ENCODE measurements at places on chromosomes 3 and 15. TPM values are rescaled to one million over a fixed set of nuclear protein-coding genes. Genes with fewer than 3 reads are reported as not detected.

Gene APOD
- 362 TPM for total RNA-seq

Gene KLHL6
- total RNA-seq, result 5.7 TPM

Gene WNT5A
- total RNA-seq, result 1.7 TPM

DNA sequence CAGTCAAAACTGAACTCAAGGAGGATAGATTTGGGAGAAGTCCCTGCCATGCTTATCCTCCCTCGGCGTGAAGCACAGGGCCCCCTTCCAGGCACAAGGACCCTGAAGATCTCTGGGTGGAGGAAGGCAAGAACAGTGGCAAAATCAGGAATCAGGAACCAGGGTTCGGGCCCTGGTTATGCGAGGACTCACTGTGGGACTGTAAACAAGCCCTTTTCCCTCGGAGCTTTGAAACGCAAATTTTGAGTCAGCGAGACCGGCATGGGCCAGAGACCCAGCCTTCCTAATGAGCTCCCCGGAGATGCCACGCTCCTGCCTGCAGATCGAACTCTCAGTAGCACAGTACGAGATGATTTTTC is 70.1 kb downstream of the SLC12A8 start:
- no peak for DNase-seq

- no peak for DNase-seq
Measured at GRCh38 chr15:67022587-67023105, 42.8 kb upstream of the SMAD3 start.

Gene ARPP21
- total RNA-seq, result 0.29 TPM

DNA sequence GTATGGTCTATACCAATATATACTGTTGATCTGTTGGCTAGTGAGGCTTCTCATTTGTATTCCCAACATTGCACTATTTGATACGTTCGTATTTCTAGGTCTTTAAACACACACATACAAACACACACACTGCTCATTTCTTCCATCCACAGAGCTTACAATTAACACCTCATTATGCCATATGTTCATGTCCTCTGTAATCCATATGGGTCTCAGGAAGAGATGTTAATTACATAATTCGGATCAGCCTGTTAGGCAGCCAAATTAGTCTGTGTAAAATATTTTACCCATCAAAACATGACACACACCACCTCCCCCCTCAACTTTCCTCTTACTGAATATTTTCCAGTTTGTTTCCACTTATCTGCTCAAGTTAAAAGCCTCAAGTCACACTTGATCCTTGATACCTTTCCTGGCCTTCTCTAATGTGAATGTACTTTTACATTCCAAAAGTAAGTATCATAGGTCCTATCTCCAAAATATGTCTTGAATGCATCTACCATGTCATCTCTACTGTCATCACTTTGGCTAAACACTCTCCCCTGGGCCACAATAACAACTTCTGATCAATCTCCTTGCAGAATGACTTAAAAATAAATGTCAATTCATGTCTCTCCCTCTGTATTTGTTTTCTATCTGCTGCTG is 28.2 kb downstream of the EOGT start:
- no peak for DNase-seq

- no peak for DNase-seq
Measured at GRCh38 chr15:34038871-34039789, at the start of gene AVEN. TSS of gene AVEN (minus strand) at chr15:34039204. CDS start at chr15:34039046, 158 bp downstream.

GRCh38 chr3:22371607-22372291 is 620.7 kb upstream of the ZNF385D start:
- DNase-seq, result no peak

DNA sequence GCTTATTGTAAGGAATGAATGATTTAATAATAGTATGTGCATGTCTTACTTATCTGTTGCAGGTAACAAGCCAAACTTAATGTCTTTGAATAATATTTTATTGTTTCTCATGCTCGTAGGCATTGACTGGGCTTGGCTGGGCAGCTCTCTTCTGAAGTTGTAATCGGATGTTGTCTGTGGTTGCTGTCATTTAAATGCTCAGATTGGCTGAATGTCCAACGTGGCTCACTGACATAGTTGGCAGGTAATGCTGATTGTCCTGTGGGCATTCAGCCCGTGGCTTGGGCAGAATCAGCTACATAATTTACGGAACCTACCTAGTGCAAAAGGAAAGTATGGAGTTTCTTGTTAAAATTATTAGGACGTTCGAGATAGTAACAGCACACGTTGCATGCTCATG is 297.4 kb upstream of the GBE1 start:
- DNase-seq, result no peak

DNA sequence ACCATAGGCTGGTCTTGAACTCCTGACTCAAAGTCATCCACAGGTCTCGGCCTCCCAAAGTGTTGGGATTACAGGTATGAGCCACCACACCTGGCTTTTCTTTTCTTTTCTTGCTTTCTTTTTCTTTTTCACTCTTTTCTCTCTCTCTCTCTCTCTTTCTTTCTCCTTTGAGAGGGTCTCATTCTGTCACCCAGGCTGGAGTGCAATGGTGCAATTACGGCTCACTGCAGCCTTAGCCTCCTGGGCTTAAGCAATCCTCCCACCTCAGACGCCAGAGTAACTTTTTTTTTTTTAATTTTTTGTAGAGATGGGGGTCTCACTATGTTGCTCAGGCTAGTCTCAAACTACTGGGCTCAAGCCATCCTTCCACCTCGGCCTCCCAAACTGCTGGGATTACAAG is 133.1 kb upstream of the UBE2E1 start:
- DNase-seq, result no peak

GRCh38 chr3:108407886-108408285 is 102.5 kb downstream of the MYH15 start:
- DNase-seq, result no peak

Gene PGBD4
- total RNA-seq, result 0.96 TPM

Gene VEPH1
- 2.8 TPM for total RNA-seq

Gene ASB14
- total RNA-seq, result not detected

GRCh38 chr3:152280539-152280938 is 11.8 kb downstream of the MBNL1 start:
- DNase-seq, result no peak

- no peak for DNase-seq
Measured at GRCh38 chr3:171718493-171719185, 91.6 kb downstream of the PLD1 start.

DNA sequence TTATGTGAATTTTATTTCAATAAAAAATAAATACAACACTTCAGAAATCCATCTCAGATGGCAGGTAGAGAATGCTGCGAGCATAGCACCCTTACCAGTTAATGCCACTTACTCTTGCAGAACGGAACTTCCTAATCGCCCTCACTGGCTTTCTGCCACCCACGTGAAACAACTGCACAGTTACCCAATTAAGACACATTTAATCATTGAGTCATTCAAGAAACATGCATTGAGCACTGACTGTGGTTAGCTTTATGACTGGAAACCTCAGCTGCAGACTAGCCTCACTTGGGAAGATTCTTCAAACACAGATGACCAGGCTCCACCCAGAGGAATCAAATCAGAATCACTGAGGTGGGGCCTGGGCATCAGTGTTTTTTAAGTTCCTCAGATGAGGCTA is 5.6 kb upstream of the MFGE8 start:
- no peak for DNase-seq

Gene KLHL40
- not detected for total RNA-seq

Gene AGBL1
- not detected for total RNA-seq

DNA sequence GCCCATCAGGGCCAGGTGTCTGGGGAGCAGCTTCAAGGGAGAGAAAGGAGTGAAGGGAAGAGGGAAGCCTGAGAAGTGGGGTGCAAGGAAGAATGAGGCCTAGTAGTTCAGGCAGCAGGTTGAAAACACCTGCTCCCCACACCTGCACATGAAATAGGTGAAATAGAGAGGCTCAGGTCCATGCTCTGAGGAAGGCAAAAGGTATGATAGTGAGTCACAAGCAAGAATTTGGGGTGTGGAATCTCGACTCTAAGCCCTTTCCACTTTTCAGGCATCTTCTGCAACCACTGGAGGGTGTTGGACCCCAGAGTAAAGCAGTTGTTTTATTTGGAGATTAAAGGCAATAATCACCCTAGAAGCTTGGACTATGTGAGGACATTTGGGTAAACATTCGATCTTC is 157.5 kb downstream of the CTNNB1 start:
- DNase-seq, result no peak

Gene UCN2
- not detected for total RNA-seq

DNA sequence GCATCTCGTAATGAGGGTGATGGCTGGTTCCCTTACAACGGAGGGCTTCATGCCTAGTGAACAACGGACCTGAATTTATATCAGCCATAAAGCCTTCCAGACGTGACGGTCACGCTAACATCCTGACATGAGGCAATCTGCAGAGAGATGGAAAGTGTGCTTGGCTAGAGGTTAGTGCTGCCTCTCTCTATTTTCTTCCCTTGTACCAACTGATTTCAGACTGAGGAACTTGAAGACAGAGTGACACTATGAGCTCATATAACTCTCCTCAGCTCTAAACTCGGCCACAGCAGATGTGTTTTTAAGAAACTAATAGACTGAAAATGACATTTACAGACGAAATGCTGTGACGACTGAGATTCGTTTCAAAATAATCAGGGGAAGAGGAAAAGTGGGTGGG is 122.4 kb downstream of the XXYLT1 start:
- no peak for DNase-seq

Gene DUOX1
- 2.5 TPM for total RNA-seq

Gene SETD2
- total RNA-seq, result 46.6 TPM

DNA sequence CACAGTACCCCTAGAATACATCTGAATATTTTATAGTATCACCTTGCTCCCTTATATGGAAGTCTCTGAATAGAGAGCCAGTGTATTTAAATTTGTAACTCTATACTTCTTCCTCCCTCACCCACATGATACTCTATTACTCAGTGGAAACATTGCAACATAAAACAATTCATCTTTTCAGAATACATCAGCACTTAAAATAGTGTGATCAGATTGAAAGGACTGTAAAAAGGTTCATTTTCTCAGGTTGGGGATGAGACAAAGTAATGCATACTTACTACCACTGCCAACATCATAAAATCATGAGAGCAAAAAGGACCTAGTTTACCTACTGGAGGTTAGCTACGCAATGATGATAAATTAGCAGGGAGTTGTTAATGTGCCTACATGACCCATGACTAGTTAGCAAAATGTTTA is 13.8 kb upstream of the THRB start:
- DNase-seq, result no peak

DNA sequence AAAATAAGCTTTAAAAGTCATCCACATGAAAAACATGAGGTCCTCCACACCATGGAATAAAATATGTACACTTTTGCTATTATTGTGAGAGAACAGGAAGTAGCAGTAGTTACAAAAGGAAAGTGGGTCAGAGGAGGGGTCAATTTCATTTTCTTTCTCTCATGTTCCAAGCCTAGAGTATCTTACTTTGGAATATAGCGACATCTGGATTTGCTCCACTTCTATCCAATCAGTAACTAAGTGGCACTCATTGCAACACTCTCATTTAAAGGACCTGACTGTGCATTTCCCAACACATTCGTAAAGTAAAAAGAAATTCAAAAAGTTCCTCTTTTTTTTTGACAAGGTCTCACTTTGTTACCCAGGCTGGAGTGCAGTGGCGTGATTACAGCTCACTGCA is 637.3 kb downstream of the TUSC7 start:
- no peak for DNase-seq

DNA sequence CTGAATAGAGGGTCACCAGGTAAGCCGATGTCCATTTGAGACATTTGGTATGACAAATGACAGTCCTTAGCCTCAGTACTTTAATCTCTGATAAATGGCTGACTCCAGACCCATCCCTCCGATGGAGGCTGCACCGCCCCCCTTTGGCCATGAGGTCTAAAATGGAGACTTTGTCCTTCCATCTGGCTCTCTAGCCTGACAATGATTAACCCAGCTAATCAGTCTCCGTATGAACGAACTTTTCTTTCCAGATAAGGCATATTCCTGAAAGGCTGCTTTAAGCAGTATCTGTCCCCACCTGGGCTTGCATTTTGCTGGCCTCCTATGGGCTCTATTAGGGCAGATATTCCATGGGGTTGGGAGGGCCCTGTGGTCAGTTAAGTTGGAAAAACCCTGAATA is 10.8 kb upstream of the MYZAP start:
- DNase-seq, result no peak

Gene PLA1A
- total RNA-seq, result 3.4 TPM

DNA sequence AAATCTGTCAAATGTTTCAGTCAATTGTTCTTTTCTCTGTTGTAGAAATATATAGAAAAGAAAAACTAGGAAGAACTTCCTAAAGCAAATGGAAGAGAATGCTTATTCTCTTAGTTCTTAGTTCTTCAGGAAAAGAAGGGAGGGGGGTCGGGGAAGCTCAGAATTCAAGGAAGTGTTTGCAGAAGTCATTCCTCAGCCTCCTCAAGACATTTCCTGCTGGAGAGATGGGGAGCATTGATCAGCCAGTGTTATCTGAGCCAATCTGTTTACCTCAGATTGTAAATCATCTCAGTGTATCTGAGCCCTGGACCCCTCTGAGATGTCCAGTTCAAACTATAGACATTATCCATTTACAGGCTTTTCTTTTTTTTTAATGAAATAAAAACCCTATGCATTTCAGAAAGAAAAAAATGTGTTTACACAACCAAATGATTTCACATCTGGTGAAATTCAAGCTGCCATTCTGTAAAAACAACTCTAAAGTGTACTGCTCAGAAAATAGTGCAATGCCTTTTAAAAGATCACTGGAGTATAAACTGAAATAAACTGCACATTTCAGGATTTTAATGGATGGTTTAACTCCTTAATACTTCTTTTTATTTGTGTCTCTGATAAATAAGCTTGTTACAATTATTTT is 460.7 kb downstream of the ROBO1 start:
- DNase-seq, result no peak

- DNase-seq, result no peak
Measured at GRCh38 chr3:131107637-131108433, 81.2 kb downstream of the NEK11 start.

Gene NTRK3
- total RNA-seq, result 1.6 TPM

DNA sequence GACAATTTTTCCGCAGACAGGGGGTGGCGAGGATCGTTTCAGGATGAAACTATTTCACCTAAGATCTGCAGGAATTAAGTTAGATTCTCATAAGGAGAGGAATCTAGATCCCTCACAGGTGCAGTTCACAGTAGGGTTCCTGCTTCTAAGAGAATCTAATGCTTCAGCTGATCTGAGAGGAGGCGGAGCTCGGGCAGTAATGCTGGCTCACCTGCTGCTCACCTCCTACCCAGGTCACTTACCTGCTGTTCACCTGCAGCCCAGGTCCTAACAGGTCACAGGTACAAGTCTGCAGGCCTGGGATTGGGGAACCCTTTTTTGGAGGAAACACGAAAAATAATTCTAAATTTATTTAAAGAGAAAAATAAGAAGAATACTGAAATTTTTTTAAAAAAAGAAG is 406.8 kb downstream of the MCTP2 start:
- no peak for DNase-seq

Gene GPR87
- not detected for total RNA-seq

- no peak for DNase-seq
Measured at GRCh38 chr15:80437334-80437891, 33.2 kb downstream of the ARNT2 start.

Data from mesenteric fat pad (tissue), 1 donor.